ENCODE measurements at places on chromosomes 11 and 22.

DNA sequence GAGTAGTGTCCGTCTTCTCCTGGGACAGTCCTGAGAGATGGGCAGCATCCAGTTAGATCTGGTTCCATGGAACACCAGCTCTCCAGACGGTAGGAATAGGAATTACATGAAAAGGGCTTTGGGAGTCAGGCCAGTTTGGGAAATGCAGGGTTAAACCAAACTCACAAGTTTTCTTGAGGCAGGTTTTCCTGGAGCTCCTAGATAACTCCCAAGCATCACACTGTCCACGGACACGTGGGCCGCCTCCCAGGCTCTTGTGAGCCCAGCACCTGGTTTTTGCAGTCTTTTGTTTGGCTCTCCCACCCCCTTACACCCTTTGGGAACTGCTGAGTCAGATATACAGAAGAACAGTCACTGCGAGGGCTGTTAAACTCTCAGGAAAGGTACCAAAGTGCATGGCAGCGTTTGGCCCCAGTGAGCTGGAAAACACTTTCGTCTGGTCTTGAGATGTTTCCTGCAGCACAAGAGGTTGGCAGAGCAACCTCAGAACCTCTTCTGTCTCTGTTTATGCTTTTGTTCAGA lies 90.0 kb downstream of the BCR start:
- no peak for DNase-seq

GRCh38 chr11:28559492-28559891 lies 451.3 kb downstream of the METTL15 start:
- DNase-seq, result no peak

DNA sequence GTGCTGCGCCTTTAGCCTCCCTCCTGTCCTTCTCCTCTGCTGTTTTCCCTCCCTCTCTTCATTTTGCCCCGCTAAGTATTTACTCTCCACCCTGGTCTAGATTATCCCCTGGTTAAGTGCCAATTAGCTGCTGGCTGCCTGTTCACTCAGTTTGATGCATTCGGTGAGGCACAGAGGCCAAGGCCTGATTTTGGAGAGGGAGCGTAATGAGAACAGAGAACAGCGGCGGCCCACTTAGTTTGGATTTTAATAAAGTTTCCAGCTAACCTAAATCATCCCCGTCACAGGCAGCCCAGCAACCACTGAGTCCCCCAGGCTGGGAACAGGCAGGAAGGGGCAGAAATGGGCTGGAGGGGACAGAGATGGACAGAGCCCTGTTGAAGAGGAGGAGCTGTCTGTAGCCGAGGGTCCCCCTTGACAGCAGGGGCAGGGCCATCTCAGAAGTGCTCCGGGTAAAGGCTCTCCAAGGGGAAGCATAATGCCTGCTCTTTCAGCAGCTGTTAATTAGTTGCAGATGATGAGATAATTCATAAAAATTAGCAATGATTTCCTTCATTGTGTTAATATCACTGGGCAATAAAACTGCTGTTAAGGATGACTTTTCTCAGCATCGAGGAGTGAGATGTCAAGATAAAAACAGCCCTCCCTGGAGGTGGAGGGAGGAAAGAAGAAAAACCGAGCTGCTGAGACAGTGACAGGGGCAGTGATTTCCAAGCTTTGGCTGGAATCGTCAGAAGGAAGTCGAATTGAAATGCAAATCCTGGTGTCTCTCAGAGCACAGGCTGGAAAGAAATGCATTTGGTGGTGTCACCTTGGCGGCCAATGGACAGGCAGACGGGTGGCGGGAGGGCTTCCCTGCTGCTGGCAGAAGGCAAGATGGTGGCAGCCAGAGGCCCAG lies 170.1 kb downstream of the GRIK4 start:
- DNase-seq, result no peak

DNA sequence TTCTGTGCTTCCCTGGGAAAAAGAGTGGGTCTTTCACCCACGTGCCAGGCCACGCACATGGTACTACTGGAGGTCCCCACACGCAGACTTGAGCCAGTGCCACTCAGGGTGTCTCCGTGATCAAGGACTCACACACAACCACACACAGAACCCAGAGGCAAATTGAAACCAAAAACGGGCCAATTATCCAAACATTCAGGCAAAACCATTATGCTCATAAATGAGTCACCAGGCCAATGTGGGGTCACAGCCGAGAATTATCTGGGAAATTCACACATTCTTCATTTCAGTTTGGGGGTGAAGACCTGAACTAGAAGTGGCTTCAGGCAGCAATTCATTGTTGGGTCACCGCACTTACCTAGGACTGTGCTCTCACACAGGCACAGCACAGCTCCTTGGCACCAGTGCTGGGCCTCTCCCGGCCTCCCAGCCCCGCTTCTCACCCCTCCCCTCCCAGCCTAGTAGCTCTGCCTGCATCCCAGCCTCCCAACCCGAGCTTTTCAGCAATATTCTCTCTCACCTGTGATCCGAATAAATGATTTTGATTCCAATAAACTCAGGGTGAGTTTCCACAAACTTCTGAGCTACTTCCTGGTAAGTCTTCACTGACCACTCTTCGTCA lies 28.0 kb downstream of the ADA2 start:
- DNase-seq, result no peak

- no peak for DNase-seq
Measured at GRCh38 chr22:27205492-27206373, 548.3 kb downstream of the MIAT start.

- DNase-seq, result peak; percentile 76
Measured at GRCh38 chr11:2269601-2270321, 627 bp downstream of the ASCL2 start.

GRCh38 chr11:61039916-61040315 lies 62.4 kb upstream of the CD5 start:
- DNase-seq, result no peak

DNA sequence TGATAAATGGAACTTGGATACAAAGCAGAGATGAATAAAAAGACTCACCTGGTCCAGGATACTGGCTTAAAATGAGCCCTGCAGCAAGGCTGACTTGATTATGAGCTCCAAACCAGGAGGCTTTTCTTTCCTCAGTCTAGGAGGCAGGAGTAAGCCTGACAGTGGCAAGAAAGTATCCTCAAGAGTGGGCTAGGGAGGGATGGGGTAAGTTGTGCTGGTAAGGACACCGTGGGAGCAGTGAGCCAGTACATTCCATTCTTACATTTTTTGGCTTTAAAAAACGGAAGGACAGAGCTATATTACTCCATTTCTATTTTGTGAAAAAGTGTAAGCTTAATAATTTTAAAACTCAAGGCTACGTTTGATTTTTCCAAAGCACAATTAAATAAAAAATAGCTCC lies 187.1 kb upstream of the DDI1 start:
- no peak for DNase-seq

DNA sequence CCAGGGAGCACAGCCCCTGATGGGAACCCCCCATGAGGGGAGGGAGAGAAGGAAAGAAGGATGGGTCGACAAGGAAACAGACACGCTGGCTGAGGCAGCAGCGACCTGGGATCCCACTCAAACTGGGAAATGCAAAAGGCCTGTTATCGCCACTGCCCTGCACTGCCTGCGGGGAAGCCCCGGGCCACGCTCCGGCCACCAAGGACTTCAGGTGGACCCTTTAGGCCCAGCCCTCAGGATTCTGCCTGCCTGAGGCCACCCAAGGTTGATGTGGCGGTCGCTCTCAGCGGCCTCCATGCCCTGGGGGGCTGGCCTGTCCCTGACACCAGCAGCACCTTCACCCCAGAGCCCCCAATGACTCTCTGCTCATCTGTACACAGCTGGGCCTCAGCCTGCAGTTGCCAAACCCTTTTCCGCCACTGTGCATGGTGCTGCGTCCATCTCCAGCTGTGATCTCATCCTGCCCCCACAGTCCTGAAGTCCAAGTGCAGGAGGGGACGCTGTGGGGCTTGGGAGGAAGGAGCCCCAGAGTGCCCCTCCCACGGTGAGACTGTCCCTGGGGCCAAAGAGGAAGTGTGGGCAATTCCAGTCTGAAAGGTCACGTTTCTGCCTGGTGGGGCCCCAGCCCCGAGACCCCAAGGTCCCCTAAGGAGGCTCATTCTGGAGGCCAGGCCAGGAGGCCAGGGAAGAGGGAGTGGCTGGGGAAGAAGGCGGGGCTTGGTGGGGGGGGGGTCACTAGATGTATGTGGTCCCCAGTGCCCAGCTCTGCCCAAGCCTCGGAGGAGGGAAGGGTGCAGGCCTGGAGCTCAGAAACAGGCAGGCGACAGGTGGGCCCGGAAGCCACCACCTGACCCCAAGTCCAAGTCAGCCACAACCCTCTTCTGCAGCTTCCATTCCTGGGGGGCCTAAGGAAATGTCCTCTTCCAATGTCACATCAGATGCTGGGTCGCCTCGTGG lies 31.6 kb downstream of the OSBPL5 start:
- DNase-seq, result no peak

DNA sequence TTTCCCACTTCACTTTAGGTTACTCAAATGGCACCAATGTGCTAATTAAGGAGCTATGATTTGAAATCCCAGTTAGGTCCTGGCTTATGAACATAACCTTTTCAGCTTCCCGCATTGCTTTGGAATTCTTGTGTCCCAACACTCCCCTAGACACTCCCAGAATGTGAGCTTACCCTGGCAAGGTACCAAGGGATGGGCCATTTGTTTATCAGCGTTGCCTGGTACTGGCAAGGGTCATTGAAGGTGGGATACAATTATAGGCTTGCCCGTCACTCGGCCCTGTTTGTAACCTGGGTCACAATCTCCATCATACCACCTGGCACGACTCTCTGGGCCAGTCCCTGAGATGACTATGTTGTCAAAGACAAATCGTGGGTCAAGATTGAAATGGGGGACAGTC lies 5.4 kb downstream of the CSRP3 start:
- no peak for DNase-seq

GRCh38 chr22:21074102-21074715 lies 28.5 kb downstream of the LRRC74B start:
- no peak for DNase-seq
